Activated CD4-positive, alpha-beta T cell treated with anti-CD3 and anti-CD28 coated beads for 48 hours (primary cell): ENCODE measurements at places on chromosomes 7 and 10.

GRCh38 chr10:123581656-123582055 is 84.5 kb upstream of the GPR26 start:
- no peak for DNase-seq

DNA sequence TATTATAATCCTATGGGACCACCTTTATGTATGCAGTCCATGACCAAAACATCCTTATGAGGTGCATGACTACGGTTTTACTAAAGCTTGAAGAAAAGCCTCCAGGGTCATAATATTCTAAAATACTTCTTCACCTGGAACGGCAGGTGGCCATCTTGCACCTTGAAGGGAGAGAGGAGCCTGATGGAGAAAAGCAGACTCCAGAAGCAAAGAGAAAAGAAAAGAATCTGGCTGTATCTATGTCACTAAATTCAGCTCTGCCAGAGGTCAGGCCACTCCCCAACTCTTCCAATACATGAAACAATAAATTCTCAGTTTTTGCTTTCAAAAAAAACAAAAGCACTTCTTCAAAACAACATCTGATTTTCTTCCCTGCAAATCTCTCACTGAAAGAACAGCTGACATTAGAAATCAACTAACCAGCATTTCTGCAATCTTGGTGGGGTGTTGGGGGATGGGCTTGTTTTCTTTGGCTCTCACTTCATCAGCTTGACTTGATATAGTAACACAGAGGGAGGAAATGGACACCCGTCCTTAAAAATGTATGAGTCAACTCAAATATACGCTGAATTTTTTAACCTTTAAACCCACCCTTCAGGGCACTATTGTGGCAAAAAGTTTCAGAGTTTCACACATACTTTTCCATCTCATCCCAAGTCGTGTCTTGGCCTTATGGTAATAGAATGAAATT is 21.7 kb downstream of the HIBADH start:
- DNase-seq = no peak

DNA sequence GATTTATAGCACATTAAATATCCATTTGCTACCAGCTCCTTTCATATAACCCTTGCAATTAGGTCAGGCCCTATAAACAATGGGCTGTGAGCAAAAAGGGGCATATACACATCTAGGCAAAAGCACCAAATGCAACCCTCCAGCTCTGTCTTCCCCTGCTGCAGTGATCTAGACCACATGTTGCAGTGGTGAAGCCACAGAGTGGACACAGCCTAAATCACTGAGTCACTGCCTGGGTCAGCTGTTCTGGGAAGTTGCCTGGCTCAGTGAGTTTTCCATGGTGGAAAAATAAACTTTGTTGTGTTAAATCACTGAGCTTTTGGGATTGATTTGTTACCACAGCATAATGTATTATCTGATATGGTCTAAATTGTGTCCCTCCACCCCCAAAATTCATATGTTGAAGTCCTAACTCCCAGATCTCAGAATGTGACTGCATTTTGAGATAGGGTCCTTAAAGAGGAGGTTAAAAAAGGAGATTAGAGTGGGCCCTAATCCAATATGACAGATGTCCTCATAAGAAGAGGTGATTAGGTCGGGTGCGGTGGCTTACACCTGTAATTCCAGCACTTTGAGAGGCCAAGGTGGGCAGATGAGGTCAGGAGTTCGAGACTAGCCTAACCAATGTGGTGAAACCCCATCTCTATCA is 70.4 kb downstream of the ZFAND4 start:
- no peak for DNase-seq

GRCh38 chr7:15854841-15855524 is 168.5 kb upstream of the MEOX2 start:
- DNase-seq = no peak

DNA sequence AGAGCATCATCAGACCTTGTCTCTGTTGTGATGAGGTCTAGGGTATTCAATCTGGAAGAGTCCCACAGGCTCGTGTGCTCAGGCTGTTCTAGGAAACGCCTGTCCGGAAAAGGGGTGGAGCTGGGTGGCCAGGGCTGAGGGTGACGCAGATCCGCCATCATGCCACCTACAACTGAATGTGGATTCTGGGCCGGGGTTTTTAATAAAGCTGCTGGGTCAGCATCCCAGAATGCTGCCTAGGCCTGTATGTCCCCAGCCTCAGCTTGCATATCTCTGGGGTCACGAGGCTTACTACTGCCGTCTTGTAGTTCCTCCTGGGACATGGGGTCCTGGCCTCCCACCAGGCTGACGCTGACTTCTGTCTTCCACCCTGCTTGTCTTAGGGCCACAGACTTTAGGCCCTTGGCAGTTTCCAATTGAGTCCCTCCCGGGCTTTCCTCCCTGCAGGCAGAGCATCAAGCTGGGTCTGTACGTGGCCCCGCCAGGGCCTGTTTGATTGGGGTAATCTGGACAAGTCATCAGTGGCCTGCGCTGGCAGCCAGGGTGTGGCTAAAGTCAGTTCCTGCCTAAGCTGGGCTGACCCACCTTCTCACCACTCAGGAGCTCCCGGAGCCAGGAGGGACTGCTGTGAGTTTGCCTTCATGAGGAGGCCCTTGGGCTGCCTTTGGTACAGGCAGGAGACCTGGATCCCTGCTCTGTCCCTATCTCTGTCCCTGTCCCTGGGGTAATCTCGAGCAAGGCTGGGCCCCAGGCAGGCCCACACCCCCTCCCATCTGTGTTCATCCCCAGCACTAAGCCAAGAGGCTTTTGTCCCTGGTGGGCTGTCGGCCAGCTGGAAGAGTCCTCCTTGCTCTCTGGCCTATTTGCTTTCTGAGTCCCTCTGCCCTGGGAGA is 79.9 kb downstream of the ZMIZ1 start:
- no peak for DNase-seq

GRCh38 chr7:131212114-131212513 is 115.6 kb upstream of the MKLN1 start:
- DNase-seq = no peak

DNA sequence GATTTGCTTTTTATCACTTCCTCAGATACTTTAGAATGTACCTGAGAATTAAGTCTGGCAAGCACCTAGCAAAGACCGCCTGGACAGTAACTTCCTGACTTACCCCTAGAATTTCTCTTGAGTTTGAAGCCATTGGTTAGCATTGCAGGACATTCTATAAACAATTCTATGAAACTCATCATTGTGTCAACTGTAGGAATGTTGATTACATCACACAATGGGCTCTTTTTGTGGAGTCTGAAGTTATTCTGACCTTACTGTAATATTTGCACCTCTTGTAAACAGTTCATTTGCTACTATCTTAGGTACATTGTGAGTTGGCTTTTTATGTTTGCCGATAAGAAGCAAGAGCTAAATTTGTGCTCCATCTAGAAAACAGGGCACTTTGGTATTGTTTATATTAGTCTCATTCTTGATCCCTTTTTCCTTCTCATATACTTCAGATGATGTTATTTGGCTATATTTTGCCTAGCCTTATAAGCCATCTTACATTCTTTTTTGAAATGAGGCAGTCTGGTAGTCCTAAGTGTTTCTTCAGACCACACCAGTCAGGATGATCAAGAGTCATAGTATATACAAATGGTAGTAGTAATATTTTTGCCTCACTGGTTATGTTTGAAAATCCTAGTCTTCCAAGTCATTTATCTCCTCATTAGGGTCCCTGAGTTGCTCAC is 52.4 kb downstream of the CASD1 start:
- no peak for DNase-seq

GRCh38 chr10:58577437-58577777 is 64.7 kb downstream of the BICC1 start:
- no peak for DNase-seq

DNA sequence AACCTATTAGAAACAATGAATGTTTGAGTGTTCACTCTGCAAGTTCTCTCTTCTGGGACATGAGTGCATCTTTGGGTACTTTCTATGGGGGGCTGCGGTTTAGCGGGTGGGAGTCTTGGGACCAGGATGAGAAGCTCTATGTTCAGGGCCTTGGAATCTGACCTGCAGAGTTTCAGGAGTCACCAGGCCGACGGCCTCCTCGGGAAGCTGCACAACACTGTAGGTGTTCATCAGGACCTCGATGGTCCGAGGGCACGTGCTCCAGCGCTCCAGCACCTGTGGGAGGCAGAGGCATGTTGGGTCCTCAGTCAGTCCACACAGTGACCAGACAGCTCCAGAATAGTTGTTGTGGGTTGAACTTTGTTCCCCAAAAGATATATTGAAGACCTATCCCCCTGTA is 8.9 kb upstream of the GBX1 start:
- DNase-seq = no peak

- DNase-seq = no peak
Measured at GRCh38 chr10:84593506-84593905, 265.1 kb downstream of the CCSER2 start.

DNA sequence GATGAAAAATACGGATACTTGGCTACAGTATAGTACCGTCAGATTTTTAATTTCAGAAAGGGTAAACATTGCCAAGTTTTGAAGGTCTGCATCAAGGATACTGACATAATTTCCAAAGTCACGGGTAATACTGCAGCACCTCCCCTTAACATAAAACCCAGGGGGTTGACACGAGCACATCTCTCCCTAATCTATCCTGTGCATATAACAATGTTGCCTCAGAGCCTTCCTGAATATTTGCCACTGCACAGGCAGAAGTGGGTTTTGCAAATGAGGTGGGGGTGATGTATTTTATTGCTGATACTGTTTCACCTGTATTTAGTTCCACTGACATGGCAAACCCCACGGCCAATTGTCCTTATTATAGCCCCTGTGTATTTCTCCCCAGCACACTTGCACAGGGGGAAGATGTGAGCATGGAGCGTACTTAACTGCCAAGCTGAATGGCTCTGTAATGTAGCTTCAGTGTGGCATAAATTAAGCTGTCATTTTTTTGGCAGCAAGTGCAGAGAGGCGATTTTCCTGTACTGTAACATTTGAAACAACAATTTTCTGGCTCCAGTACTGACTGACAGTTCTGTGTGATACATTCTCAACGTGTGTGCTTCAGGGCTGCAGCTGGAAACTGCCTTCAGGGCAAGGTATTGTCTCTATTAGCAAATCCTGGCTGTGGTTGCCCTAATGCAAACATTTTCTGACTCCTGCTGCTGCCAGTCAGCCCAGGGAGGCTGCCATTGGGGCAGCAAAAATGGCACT is 299.6 kb upstream of the SP4 start:
- no peak for DNase-seq

DNA sequence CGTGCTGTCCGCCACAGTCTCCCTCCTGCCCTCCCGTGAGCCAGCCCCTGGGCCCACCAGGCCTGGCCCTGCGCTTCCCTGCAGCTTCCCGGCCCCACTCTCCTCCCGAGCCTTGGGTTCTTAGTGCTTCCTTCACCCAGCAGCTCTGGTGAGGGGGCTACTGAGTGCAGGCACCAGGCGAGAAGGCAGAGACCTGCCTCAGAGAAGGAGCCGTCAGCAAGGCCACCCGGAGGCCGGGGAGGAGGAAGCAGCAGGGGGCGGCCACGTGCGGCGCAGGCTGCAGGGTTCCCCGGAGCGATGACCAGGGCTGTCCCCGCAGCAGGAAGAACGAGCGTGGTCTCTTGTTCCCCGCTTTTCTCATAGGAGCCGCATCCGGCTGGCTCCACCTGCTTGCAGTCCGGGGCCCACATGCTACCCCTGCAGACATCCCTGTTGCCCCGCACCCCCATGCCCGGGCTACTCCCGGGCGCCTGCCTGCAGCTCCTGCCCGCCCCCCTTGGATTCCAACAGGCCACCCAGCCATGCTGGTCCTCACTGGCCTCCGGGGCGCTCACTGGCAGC is 20.5 kb downstream of the YKT6 start:
- DNase-seq = no peak

DNA sequence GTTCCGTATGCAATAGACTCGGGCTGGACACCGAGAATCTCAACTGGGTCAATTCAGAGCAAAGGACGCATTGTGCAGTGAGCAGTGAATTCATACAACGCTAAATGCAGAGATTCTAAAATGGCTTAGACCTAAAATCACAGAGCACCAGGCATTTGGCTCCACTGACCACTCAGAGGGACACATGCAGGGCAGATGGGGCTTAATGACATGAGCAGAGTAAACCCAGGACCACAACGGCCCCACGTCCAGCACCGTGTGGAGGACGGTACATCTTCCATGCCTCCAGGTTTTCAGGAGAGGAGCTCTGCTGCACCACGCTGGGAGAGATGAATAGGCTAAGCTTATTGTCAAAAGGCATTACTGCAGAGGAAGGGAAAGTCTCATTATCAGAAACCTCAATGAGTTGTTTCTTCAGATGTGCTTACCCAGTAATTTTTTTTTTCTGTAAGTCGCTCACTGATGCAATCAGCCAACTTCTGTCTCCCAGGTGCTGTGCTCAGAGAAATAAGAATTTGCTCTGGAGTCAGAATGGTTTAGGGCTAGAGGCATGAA is 555.0 kb downstream of the PTPRN2 start:
- no peak for DNase-seq

DNA sequence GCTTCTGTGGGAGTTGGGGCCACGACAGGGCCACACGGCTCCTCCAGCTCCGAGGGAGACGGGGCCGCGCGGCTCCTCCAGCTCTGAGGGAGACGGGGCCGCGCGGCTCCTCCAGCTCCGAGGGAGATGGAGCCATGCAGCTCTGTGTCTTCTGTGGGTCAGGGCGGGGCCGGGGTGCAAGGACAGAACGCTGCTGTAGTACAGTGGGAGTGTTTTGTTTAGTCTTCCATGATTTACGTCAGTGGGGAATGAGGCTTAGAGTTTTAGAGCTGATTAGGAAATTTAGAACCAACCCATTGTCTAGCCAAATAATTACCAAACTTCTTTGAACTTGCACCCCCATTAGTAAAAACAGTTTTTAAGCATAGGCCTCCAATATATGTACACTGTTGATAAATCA is 32.9 kb upstream of the PRKAR1B start:
- no peak for DNase-seq

DNA sequence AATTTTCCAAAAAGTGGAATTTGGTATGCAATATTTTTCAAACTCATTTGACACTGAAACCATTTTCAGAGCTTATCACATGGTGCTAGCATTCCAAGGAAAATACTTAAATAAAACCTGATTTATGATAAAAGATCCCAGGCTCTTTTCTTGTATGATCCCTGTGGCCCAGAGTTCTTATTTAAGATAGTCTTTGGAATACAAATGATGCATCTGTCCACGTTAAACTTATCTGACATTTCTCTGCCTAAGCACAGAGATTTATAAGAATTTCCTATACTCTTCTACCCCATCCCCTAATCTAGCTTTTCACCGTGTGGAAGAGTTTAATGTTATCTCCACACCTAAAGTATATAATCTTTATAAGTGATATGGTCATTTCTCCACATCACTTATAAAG is 66.2 kb downstream of the AHR start:
- DNase-seq = no peak

DNA sequence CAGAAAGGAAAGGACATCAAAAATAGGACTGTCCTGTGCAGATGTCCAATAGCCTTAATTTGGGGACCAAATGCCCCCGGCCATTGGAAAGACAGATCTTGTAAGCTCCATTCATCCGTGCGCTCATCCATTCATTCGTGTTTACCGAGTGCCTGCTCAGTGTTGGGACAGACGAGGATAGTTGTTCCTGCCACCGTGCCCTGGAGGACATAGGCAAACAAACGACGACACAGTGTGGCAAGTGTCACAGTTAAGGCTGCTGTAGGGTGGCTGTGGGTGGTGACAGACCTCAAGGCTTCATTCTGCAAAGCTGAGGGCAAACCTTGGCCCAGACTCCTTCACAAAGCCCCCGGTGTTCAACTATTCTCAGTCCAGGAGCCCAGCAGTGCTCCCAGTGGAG is 27.6 kb downstream of the MKI67 start:
- no peak for DNase-seq
